Caki2 (cell line): ENCODE measurements at places on chromosomes 7 and 10. TPM values are rescaled to one million over a fixed set of nuclear protein-coding genes. Genes with fewer than 3 reads are reported as not detected.
A peak's percentile ranks its signal among the peaks of the same experiment; 100 is the strongest.

- no peak for DNase-seq
Measured at GRCh38 chr7:94556028-94556427, 46.4 kb downstream of the CASD1 start.

- DNase-seq, result no peak
Measured at GRCh38 chr10:29132551-29133111, 156.2 kb upstream of the LYZL1 start.

DNA sequence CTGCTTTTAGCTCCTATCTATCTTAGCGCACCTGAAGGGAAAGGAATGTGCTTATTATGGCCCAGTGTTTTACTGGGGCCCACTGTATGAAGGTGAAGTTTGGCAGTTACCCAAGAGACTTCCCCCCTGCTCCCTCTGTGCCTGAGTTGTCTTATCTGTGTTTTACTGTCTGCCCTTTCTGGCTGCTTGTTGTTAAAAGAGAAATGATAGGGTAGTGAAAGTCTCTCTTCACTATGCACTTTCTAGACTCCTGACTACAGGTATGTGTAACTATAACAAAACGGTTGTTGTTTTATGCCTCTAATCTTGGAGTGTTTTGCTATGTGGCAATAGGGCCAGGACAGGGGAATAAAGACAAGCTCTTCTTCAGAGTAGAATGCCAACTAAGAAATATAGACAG lies 326.9 kb downstream of the KIF20B start:
- no peak for DNase-seq

GRCh38 chr7:137847568-137848050 lies 835 bp upstream of the DGKI start:
- no peak for DNase-seq

DNA sequence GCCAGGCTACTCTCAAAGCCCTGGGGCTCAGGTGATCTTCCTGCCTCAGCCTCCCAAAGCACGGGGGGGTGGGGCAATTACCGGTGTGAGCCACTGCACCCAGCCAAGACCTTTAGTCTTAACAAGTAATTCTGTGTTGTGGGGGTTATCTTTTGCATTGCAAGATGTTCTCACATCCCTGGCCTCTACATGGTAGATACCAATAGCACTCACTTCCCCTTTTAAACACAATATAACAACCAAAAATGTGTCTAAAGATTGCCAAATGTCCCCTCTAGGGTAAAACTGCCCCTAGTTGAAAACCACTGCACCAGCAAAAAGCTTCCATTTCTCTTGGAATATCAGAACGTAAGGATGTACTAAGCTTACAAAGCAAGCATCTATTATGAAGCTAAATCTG lies 225.0 kb downstream of the CTNNA3 start:
- DNase-seq, result no peak

DNA sequence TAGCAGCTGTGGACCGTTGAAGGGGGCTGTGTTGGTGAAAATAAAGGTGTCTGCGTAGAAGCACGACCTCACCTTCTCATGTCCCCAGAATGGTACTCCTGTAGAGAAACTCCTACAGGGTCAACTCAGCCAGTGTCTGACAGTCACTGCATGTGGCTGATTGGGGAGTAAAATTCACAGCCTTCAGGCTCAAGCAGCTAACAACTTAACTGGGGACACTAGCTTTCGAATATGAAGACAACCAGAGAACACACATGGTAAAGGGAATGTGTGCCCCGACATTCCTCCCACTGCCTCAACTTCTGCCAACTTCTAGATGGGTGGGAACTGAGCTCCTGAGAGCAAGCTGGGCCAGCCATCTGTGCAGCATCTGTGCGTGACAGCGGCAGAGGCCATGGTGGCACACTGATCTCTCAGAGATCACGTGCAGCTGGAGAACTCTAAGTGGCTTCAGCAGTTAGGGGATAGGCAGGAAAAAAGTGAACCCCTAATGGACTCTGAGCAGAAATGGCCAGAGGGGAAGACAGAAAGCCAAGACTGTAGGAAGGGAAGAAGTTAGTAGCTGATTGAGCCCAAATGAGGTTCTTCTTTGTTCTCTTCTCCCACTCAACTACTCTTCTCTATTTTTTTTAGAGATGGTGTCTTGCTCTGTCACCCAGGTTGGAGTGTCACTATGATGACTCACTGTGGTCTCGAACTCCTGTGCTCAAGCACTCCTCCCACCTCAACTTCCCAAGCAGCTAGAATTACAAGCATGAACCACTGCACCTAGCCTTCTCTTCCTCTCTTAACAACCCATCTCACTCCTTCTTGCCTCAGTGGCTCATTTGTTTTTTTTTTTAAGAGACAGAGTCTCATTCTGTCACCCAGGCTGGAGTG lies 280.8 kb downstream of the ZEB1 start:
- DNase-seq, result peak; percentile 24

DNA sequence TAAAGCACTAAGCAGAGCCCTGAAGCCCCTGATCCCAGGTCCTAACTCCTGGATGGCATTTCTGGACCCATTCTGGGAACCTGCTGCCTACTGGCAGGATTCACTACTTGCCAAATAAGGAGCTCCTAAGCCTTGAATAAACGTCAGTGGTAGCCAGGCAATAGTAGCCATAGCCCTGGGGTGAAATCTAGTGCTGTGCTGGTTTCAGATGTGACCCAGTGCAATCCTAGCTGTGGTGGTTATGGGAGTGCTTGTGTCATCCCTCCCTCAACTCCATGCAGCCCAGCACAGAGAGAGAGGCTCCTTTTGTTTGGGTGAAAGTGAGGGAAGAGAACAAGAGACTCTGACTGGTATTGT lies 43.7 kb downstream of the PCLO start:
- no peak for DNase-seq

DNA sequence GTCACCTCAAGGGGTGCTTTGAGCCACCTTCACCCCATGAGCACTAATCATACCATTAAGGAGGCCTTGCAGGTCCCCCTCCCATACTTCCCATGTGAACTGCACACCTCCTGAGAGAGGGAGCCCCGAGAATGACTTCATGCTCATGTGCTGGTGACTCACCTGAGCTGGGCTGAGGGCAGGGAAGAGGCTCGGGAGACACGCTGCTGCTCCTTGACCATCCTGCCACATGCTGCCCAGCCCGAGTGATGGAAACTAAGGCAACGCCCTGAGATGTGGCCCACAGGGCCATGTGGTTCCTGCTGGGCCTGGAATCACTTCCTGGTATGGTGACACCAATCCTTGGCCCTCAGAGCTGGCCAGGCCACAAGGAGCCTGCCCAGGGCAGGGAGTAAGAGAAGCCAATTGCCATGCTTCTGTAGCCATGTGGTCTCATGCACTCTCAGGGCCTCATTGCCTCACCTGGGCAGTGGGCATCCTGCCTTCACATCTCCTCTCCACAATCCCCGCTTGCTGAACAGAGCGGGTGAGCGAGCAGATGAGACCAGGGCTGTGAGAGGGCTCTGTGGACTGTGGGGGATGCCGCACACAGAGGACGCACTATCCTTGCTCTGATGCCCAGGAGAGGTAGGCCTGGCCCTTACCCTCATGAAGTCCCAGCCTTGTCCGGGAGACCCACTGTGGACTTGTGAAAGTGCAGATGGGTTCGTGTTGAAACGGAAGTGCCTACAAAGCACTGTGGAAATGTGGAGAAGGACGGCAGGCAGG lies 18.3 kb upstream of the PPIF start:
- DNase-seq, result peak; percentile 89

- DNase-seq, result peak; percentile 60
Measured at GRCh38 chr10:133257489-133258065, 19.1 kb downstream of the ADAM8 start.

DNA sequence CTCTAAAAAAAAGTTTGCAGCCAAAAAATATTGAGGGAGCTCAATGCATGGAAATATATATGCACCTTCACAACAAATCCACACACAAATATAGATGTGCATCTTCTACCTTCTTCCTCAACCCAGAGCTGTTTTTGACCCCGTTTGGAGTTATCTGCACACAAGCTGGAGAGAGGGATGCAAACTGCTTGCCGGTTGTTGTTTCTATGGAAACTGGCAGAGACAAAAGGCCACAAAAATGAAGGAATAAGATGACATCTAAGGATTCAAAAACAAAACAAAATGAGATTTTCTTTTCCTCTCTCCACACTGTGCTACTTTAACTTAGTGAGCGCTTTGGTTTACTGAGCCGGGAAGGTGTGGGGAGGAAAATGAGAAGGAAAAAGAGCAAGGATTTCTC lies 210.2 kb upstream of the AGK start:
- DNase-seq, result no peak

DNA sequence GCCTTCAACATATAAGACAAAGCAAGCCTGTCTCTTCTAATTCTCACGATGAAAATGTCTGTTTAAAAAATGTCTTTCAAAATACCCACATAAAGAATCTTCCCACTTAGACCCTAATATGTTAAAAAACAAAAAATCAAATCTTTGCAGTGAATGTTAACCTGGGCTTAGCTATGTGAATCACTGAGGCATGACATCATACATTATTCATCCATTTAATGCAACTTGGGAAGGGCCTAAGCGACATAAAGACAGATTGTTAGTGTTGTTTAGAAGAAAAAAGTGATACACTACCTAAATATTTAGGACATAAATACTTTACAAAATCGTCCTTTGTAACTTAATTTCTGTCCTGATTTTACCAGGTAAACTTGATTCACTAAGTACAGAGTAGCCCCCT lies 648.5 kb upstream of the NRP1 start:
- no peak for DNase-seq

GRCh38 chr10:57689596-57690297 lies 577.9 kb downstream of the IPMK start:
- DNase-seq, result no peak

- no peak for DNase-seq
Measured at GRCh38 chr7:116188-116981, 76.0 kb upstream of the FAM20C start.

GRCh38 chr7:6181136-6181535 lies 91.3 kb downstream of the CYTH3 start:
- no peak for DNase-seq

DNA sequence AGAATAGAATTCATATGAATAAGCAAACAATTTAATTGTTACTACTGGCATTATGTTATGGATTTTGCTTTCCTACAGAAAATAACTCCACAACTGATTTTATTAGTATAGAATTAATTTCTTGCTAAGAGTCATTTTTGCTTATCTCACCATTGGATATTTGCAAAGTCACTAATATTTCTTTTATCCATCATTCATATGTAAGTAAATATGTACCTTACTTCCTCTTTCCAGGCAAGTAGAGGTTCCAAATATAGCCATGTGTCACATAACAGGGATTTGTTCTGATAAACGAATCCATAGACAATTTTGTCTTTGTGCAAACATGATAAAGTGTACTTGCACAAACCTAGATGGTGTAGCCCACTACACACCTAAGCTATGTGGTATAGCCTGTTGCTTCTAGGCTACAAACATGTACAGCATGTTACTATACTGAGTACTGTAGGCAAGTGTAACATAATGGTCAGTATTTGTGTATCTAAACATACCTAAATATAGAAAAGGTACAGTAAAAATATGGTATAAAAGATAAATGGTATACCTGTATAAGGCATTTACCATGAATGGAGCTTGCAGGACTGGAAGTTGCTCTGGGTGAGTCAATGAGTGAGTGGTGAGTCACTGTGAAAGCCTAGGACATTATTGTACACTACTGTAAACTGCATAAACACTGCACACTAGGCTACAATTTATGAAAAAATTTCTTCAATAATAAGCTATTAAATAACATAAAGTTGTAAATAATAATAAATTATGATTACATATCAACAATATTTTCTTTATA lies 18.3 kb downstream of the KLLN start:
- peak; percentile 49 for DNase-seq

GRCh38 chr7:155993420-155994278 lies 181.4 kb upstream of the SHH start:
- no peak for DNase-seq

- DNase-seq, result no peak
Measured at GRCh38 chr10:1658658-1659057, 78.7 kb downstream of the ADARB2 start.

GRCh38 chr7:12570168-12570533 lies 369 bp upstream of the SCIN start:
- no peak for DNase-seq

DNA sequence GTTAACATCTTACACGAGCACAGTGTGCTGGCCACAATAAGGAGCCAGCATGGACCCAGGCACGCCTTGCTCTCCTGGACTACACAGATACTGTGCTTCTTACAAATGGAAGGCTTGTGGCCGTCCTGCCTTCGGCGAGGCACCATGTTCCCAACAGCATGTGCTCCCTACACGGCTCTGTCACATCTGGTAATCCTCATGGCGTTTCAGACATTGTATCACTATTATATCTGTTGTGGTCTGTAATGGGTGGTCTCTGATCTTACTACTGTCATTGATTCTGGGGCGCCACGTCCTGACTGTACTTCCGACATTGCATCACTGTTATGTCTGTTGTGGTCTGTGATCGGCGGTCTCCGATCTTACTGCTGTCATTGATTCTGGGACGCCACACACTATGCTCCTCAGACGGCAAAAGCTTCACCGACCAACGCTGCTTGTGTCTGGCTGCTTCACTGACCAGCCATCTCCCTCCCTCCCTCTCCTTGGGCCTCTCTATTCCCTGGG lies 195.4 kb downstream of the MAD1L1 start:
- DNase-seq, result no peak

GRCh38 chr10:19178675-19179074 lies 130.1 kb downstream of the MALRD1 start:
- no peak for DNase-seq

DNA sequence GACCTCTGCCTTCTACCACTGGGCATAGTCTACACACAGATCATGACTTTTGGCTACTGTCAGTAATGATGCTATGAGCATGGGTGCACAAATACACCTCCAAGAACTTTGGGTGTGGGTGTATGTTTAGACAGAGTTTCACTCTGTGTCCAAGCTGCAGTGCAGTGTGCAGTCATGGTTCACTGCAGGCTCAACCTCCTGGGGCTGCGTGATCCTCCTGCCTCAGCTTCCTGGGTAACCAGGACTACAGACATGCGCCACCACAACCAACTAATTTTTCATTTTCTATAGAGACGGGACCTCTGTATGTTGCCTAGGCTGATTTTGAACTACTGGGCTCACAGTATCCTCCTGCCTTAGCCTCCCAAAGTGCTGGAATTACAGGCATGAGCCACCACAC lies 194.4 kb downstream of the NSUN6 start:
- no peak for DNase-seq

DNA sequence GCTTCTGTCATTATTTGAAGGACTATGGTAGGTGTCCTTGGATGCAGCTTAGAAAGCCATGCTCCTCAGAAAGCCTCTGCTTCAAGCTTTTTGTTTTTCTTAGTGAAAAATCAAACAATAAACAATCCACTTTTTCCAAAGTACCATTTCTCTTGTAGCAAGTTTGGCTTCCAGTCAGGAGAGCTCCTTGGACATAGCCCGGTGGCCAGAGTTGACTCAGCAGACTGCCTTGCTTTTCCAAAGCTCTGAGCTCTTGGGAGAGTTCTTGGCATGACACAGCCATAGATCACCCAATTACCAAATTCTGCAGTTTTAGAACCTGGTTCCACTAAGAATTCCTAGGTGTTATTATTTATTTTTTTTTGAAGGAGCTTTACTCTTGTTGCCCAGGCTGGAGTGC lies 189.4 kb upstream of the MTPN start:
- DNase-seq, result no peak

GRCh38 chr10:28939281-28940157 lies 262.2 kb downstream of the BAMBI start:
- DNase-seq, result no peak

Gene ACBD7
- total RNA-seq, result 7.0 and 7.5 TPM in 2 replicates

Gene SLC18A3
- not detected in 2 replicates for total RNA-seq

Gene AMZ1
- total RNA-seq, result not detected in 2 replicates

Gene COL28A1
- 0.17 and 0.84 TPM in 2 replicates for total RNA-seq

Gene SLC16A9
- 4.9 and 8.9 TPM in 2 replicates for total RNA-seq

Gene INMT
- not detected in 2 replicates for total RNA-seq

Gene FAM25G
- not detected in 2 replicates for total RNA-seq

Gene SH2D4B
- total RNA-seq, result not detected in 2 replicates
